ENCODE measurements at places on chromosomes 2 and 18.

DNA sequence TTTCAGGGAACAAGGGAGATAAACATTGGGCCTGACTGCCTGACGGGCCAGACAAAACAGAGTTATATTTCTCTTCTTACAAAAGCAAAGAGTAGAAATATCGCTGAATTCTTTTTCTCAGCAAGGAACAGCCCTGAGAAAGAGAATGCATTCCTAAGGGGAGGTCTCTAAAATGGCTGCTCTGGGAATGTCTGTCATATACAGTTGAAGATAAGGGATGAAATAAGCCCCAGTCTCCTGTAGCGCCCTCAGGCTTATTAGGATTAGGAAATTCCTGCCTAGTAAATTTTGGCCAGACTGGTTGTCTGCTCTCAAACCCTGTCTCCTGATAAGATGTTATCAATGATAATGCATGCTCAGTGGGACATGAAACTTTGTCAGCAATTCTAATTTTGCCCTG lies 134.9 kb upstream of the CNTNAP5 start:
- DNase-seq: no peak

DNA sequence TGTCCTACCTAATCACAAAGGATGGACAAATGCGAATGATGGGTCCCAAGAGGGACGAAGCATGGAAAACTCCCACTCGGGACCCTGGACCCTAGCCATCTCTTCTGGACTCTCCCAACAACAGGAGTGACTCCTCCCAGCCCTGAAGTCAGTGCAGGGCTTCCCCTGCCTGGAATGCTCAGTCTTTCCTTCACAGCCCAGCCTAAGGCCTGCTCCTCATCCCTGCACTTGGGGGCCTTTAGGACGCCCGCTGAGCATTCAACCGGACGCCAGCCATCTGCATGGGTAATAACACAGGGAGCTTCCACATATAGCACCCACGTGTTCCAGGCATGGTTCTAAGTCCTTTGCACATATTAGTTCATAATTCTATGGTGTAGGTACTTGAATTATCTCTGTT lies 237.5 kb downstream of the KLHL29 start:
- no peak for DNase-seq

- DNase-seq: no peak
These were observed 71.4 kb upstream of the LAPTM4A start for GRCh38 chr2:20122864-20123263.

GRCh38 chr2:176508984-176509740 lies 239.9 kb downstream of the MTX2 start:
- no peak for DNase-seq

DNA sequence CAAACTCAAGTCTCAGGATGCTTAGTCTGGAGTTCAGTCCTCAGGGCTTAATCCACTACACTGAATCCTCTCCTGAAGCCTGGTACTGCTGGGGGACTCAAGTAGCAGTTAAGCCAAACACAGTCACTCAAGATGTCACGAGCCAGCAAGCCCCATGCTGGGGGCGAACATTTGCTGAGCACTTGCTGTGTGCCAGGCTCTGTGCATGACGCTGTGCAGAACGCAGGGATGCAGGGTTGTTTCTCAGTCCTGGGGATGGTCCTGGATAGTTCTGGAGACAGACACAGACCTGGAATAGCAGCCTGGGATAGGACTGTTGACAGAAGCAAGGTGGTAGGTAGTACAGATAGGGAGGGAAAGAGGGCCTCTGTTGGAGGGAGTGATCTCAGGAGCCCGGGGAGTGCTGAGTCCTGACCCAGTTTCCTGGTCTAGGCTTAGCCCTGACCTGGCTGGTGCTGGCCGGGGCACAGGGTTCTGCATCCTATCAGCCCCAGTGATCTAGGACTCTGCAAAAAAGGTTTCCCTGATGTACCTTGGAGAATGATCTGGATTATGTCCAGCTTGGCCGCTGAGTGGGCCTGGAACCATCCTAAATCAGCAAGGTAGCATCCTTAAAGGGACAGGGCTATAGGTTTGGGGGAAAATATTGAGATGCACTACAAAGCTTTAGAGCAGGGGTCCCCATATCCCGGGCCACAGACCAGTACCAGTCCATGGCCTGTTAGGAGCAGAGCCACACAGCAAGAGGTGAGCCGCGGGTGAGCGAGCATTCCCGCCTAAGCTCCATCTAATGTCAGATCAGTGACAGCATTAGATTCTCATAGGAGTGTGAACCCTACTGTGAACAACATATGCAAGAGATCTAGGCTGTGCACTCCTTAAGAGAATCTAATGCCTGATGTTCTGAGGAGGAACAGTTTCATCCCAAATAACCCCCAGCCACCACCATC lies 54.7 kb upstream of the OTOF start:
- DNase-seq: no peak

DNA sequence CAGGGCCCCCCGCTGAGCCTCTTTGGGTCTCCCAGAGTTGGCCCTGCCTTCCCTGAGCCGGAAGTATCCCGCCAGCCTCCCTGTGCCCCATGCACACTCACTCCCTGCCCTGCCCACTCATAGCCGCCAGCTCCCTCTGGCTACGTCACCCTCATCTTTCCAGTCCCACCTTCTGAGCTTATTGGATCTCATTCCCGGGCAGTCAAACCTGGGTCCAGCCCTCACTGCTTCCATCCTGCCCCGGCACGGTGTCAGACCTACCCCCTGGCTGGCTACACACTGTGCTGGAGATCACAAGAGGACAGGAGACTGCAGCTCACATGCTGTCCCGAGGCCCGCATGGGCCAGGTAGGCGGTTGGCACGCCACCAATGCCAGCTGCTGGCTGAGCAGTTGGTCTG lies 147.2 kb downstream of the ASB1 start:
- no peak for DNase-seq

- no peak for DNase-seq
These were observed at the start of gene NOTO for GRCh38 chr2:73202156-73203054. NOTO (plus strand) TSS chr2:73202574; CDS start chr2:73202667, 93 bp downstream.

DNA sequence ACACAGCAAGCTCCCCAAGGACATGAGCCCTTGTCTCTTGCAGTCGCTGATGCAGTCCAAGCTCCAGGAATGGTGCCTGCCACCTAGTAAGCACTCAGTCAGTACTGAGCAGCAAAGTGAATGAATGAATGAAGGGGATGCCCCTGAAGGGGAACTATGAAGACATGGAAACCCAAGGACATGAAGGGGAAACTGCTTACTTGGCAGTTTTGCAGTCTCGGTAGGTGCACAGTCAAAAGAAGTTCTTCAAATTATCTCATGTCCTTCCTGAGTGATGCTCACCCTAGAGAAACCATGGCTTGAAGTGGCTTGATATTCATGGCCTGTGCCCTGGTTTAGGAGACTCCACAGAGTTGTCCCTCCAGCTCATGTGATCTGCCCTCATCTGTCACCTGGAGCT lies 102.1 kb upstream of the DLX2 start:
- no peak for DNase-seq

- no peak for DNase-seq
These were observed 3.4 kb downstream of the DUSP19 start for GRCh38 chr2:183081911-183082310.

GRCh38 chr2:199431746-199432213 lies 26.0 kb downstream of the SATB2 start:
- DNase-seq: no peak

DNA sequence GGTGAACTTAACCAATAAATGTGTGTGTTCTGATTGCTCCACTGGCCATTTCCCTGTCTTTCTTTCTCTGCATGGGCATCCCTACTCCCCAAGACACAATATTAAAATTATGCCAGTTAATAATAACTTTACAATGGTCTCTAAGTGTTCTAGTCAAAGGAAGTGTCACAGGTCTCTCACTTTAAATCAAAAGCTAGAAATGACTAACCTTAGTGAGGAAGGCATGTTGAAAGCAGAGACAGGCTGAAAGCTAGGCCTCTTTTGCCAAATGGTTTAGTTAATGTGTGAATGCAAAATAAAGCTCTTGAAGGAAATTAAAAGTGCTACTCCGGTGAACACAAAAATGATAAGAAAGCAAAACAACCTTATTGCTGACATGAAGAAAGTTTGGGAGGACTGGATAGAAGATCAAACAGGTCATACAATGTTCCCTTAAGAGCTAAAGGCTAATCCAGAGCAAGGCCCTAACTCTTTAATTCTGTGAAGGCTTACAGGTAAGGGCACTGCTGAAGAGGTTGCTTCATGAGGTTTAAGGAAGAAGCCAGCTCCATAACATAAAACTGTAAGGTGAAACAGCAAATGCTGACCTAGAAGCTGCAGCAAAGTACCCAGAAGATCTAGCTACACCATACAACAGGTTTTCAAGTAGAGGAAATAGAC lies 44.0 kb upstream of the ARHGAP15 start:
- DNase-seq: no peak

DNA sequence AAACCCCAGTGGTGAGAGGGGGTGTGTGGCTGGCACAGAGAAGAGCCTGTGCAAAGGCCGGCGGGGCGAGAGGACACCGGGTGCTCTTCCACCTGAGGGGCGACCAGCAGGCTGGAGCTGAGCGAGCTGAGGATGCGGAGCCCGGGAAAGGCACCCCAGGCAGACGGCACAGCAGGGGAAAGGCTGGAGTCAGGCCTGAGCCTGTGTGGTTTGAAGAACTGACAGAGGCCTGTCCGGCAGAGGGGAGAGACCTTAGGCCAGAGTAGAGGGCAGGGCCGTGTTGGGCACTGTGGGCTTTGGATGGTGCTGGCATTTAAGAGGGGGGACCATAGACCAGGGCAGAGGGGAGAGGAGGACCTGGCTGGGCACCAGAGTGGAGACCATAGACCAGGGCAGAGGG lies 149.8 kb downstream of the RTP5 start:
- no peak for DNase-seq

- no peak for DNase-seq
These were observed 36.8 kb upstream of the ERCC3 start for GRCh38 chr2:127330753-127331152.

- DNase-seq: no peak
These were observed 249.3 kb downstream of the GBX2 start for GRCh38 chr2:235918876-235919275.

DNA sequence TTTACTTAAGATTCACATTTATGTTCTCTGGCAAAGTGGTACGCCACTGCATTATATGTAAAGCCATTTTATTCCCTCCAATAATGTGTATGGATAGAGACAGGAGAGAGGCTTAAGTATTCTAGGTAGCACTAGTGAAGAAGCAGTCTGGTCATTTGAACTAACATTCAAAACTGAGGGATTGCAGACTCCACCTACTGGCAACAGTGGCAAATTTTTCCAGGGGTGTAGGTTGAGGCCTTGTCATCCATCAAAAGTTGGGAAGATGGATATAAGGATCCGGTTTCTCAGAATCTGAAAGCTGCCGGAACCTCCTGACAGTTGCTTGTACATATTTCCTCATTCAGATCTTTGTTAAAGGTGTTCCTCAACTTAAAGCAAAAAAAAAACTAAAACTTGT lies 465.5 kb upstream of the FSHR start:
- DNase-seq: no peak

DNA sequence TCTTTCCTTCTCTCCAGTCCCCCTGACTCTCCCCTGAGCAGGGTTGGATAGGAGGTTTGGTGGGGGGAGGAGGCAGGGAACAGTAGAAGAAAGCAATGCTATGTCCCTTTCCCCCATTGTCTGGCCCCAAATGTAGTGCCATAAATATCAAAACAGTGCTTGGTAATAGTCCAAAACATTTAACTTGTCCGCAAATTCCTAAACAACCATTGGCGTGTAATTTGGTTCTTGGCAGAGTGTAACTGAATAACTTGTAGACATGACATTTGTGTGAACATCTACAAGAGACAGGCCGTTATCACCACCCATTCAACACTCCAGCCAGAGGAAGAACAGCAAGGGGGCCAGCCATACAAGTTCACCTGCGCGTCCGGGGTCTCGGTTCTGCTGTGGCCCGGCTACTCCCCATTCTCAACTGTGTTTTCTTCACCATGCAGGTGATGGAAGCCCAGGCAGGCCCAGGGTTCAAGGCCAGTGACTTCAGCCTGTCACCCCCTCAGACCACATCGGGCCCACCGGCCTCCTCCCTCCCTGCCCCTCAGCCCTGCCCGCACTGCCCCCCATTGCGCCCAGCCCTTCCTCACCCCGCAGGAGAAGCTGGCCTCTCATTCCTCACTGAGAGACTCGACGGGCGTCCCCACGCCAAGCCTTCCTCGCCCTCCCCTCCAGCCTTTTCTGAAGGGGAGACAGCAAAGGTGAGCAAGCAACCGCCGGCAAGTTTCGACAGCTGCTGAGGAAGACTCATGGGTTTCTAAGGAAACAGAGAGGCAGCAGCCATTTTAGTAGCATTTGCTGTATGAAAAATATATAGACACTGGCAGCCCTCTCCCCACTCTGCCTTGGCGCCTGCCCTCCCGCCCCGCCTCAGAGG lies 699 bp upstream of the RAPGEF4 start:
- no peak for DNase-seq

GRCh38 chr2:51706220-51706619 lies 674.3 kb upstream of the NRXN1 start:
- no peak for DNase-seq

DNA sequence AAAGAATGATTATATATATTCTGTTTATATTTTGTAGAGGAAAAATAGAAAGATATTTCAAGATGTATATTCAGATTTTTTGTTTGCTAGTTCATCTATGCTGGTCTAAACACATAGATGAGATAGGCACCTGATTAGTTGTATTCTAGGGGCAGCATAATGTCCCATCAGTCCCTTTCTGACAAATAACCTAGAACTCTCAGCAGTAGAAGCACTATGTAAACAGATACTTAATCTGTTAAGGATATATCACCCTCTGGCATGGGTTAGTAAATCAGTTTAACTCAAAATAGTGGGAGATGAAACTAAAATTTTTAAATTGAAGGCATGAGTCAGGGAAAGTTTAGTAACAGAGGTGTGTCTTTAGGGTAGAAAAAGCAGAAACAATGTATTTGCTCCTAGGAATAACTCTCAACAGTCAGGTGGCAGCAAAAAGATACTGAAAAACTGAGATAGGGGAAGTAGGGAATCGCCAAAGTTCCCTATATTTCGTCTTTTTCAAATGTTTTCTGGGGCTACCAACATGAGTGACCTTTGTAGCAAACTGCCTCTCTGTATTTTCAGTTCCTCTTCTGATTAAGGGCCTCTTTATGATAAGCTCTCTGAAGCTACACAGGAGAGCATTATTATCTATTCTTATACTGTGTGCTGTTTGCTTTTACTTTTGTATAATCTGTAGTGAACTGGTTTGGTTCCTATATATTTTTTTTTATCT lies 5.7 kb downstream of the PPP1R1C start:
- DNase-seq: no peak

DNA sequence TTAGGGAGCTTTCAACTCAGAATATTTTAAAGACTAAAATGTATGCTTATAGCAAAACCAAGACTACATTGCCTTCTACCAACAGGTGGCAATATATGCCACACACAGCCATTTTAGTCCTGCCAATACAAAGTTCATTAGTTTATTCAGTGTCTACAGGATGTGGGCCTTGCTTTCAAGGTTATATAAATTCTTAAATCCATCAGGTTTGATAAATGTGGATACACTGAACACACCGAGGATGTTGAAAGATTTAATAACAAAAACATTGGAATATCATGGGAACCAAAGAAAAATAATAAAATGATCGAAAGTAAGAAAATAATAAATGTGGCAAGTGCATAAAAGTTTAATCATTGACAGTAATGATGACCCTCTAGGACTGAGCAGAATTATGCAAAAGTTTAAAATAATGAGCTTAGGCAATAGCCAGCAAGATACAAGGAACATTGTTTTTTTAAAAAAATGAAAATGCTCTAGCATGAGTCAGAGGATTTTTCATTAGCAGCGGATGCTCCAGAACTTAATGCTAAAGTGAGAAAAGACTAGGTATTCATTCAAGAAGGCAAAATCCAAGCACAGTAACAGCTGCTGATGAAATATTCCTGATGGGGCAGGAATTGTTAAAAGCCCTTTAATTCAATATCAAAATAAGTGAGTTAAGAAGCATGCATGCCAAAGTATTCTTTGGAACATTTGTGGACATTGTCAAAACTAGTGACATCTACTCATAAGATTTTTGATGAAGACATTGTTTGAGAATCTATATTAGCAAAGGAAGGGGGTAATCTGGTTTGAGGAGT lies 14.2 kb downstream of the SCN9A start:
- DNase-seq: no peak
